ENCODE measurements at places on chromosomes 12 and 14.

- DNase-seq = no peak
Measured at GRCh38 chr12:106487664-106488063, 95.1 kb upstream of the RFX4 start.

DNA sequence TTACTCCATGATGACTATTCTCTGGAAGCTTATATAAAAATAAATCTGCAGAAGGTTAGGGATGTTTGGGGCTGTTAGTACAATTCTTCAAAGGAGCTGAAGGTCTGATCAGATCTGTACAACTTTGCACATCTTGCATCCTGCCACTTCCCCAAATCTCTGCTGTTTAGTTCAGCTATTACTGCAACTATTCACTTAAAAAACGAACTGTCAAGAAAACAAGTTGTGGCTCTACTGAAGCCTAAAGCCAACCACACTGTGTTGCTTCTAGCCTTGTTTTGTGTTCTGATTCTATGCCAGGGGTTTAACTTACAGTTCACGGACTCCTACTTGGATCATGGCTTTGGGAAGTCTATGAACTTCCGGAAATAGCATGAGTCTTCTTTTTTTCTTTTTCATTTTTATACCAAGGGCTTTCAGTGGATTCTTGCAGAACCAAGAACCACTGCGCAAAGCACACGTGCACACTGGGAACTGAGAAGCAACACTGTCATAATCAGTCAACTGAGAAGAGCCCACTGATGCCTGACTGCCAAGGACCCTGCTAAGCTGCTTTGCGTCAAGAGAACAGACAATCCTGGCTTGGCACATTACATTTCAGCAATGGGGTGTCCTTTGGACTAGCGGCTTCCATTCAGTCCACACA lies 66.3 kb upstream of the EEA1 start:
- no peak for DNase-seq

- DNase-seq = no peak
Measured at GRCh38 chr12:98909746-98910145, 264.7 kb downstream of the APAF1 start.

DNA sequence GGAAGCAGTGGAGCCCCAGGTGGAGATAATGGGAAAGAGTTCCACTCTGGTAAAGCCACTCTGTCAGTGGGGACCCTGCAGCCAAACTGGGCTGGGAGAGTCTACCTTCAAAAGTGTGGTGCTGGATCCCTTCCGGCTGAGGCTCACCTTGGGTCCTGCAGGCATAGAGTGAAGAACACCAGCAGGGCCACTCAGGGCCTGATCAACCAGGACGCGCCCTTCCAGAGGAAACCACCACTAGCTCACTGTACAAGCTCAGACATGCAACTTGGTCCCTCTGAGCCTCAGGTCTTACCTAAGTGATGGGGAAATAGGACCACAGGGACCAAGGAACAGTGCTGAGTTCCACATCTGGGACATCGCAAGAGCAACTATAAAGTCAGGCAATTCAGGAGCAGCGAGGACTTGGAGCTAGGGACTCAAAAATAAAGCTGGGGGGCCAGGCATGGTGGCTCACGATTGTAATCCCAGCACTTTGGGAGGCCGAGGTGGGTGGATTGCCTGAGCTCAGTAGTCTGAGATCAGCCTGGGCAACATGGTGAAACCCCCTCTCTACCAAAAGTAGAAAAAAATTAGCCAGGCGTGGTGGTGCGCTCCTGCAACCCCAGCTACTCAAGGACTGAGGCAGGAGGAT lies 5.9 kb upstream of the PRPH start:
- no peak for DNase-seq

- no peak for DNase-seq
Measured at GRCh38 chr12:117100251-117100650, 1.0 kb upstream of the TESC start.

DNA sequence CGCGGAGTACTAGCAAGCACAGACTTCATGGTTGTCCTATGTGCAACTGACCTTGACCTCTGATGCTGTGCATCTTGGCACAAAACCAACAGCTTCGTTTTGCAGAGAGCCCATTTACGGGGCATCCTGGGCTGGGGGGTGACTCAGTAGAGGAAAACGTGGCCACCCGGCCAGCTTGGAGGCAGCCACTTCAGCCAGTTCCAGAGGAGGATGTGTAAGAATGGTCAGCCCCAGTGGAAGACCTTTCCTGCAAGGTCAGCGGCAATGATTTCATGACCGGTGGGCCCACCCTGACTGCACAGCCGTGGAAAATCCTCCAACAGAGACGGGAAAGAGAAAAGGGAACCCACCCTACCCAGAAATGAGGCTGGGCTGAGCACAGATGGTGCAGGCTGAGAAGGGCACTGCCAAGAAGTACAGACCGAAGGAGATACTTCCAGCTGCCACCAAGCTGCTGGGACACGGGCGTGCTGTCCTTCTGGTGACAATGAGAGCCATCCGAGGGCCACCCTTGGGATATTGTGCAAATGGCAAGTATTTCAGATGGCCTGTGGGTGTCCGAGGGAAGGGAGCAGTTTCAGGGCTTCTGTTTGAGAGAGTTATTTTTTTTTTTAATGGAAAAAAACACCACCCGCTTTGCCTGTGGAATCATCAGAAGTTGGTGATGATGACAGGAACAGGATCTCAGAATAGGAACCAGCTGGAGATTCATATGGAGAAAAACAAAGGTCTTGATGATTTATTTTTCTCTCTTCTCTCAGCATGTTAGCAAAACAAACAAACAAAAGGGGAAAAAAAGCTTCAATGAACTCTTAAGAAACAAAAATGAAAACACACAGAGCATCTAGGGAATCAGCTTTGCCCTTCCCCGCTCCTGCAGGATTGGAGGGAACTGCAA lies 120.2 kb upstream of the RFLNA start:
- DNase-seq = no peak

- DNase-seq = no peak
Measured at GRCh38 chr14:53894456-53894855, 62.2 kb downstream of the BMP4 start.

GRCh38 chr12:79884401-79885006 lies 50.4 kb downstream of the PPP1R12A start:
- no peak for DNase-seq

GRCh38 chr14:59688224-59689170 lies 111.9 kb upstream of the CCDC175 start:
- no peak for DNase-seq

- DNase-seq = no peak
Measured at GRCh38 chr14:52902971-52903619, 47.8 kb downstream of the FERMT2 start.

- DNase-seq = no peak
Measured at GRCh38 chr12:93335603-93336162, 42.0 kb upstream of the NUDT4 start.

DNA sequence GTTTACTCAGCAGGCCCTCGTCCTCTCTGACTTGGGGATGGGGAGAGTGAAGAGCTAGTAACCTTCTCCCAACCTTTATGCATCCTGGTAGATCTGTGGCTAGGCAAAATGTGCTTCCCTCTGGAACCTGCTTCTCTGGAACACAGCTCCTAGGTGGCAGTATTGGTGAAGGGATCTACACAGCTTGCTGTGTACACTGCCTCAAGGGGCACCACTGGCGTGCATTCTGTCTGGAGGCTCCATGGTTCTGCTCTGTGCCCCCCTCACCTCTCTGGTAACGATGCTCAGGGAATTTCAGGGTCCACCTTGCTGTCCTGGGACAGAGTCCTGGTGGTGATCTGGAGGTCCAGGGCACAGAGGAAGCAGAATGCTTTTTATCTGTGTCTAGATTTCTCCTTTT lies 43.5 kb upstream of the KCNA5 start:
- no peak for DNase-seq

DNA sequence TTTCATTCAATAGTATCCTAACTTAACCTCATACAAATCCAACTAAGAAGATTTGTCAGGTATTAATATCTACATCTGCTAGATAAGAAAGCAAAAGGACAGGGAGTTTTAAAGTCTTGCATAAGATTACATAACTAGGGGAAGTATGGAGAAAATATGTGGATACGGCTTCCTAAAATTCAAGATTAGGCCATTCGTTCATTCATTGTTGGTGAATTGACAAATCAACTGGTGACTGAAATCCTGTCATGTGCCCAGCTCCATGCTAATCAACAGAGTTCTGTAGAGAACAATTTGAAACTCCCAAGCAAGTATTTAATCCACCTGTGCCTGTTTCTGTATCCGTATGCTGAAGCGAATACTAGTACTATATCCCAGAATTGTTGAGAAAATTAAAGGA lies 260.9 kb upstream of the USP15 start:
- no peak for DNase-seq

GRCh38 chr14:69769623-69770022 lies 2.7 kb downstream of the SRSF5 start:
- no peak for DNase-seq

GRCh38 chr14:103712633-103713247 lies 2.5 kb downstream of the XRCC3 start:
- no peak for DNase-seq

- no peak for DNase-seq
Measured at GRCh38 chr14:39025250-39025809, 77.7 kb downstream of the SEC23A start.

GRCh38 chr12:114847441-114848035 lies 163.6 kb upstream of the TBX3 start:
- DNase-seq = no peak

DNA sequence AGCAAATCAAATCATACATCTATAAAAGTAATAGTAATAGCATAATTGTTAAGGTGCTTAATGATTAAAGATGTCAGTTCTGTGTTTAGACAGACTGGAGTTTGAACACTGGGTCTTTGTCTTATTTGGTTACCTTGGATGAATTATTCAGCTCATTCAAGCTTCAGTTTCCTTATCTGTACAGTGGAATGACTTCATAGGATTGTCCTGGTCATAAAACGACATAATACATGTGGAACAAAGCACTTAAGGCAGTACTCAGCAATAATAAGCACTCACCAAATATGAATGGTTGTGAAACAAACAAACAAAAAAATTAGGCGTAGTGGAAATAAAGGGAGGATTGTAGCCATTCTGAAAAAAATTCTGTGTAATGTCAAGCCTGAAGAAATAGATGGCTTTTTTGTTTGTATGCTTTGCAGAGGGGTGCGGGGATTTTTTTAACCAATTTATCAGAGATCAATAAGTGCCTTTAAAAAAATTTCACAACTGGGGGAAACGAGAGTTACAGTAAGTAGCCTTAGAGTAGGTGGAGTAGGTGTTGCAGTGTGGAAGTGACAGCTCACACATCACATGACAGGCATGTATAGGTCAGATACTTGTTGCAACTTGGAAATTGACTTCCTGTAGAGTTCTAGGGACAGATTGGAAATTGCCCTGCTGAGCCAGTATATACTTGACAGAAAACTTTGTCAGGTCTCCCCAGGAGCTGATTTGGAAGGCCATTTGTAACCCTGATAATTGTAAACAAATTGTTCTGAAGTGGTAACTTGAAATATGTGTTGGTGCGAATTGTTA lies 157.7 kb downstream of the SLC15A5 start:
- DNase-seq = no peak

GRCh38 chr14:89842837-89843236 lies 111.7 kb downstream of the EFCAB11 start:
- DNase-seq = no peak

DNA sequence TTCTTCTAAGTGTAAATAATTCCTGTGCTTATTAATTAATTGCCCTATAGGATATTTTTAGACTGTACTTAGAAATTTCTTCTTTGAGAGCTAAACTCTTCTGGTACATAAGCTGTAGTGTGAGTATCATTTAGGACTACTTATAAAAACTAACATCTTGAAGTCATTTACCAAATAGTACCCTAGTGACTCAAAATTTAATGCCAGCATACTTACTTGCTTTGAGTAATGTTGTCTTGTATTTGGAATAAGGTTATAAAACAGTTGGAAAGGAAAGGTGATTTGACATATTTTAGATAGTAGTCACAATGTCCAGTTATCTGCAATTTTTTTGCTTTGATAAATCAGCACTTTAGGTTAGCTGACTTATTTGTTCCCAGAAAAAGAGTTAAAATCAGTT lies 39.1 kb downstream of the SPATA7 start:
- DNase-seq = no peak

- no peak for DNase-seq
Measured at GRCh38 chr12:114769634-114770033, 85.7 kb upstream of the TBX3 start.

GRCh38 chr12:2970744-2971143 lies 11.5 kb downstream of the TEAD4 start:
- no peak for DNase-seq

DNA sequence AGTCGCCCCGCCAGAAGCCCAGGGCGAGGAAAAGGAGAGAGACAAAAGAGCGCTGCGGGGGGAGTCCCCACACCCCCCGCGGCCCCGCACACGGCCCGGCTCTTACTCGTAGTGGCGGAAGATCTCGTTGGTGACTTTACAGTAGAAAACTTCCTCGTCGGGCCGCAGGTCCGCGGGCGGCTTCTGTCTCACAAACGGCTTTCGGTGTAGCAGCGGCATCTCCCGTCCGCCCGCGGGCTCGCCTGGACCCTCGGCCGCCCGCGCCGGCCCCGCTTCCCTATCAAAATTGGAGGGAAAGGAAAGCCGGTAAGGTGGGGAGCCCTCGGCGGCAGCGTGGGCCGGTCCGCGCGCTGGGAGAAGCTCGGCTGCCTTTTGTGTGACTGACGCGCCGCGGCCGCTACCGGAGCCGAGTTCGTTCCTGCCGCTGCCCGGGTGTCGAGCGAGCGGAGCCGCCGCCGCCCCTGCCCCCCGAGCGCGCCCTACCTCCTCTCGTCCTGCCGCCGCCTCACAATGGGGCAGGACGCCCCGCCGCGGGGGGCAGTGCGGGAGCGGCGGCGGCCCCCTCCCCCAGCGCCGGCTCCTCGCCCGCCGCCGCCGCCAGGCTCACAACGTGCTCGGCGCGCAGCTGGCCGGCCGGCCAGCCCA lies 652 bp downstream of the BAZ1A start:
- no peak for DNase-seq

DNA sequence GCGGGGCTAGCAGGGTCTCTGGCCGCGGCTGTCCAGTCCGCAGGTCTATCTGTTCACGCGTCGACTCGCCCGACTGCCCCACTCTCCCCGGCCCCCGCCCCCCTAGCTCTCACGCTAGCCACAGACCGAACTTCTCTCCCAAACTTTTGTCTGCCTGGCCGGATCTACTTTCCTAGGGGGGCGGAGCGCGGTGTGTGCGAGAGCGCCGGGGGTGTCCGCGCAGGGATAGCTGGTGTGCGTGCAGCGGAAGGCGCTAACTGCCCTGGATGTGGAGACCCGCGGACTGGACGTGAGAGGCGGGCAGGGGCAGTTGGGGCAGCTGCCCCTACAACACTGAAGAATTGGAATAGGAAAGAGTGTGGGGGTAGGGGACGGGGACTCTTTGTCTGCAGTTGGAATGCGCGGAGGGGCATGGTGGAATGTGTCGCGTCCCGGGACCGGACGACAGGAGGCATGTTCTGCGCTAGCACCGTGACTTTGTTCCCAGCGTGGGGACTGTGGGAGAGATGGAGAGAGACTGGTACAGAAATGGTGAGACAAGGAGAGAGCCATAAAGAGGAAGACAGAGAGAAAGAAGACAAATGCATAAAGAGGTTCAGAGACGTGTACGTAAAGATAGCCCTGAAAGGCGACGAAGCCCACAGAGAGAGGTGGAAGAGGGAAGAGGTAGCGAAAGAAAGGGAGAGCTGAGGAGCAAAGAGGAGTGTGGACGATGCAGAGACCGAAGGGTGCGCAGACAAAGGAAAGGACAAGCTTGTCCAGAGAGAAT lies at the start of gene AJUBA:
Gene AJUBA (minus strand): TSS at position 75 of the 769 bp plus-strand sequence. CDS start 285 bp downstream, outside the sequence.
- peak; percentile 32 for DNase-seq
